HCT116 (cell line): ENCODE measurements at places on chromosomes 2 and 18. TPM values are rescaled to one million over a fixed set of nuclear protein-coding genes. Genes with fewer than 3 reads are reported as not detected.

The CPO gene
- 0.32 TPM for total RNA-seq

The IRS1 gene
- total RNA-seq = 88.8 TPM

The REG3G gene
- 0.86 TPM for total RNA-seq

The SCN7A gene
- total RNA-seq = 0.07 TPM

The COPS7B gene
- 52.9 TPM for total RNA-seq

DNA sequence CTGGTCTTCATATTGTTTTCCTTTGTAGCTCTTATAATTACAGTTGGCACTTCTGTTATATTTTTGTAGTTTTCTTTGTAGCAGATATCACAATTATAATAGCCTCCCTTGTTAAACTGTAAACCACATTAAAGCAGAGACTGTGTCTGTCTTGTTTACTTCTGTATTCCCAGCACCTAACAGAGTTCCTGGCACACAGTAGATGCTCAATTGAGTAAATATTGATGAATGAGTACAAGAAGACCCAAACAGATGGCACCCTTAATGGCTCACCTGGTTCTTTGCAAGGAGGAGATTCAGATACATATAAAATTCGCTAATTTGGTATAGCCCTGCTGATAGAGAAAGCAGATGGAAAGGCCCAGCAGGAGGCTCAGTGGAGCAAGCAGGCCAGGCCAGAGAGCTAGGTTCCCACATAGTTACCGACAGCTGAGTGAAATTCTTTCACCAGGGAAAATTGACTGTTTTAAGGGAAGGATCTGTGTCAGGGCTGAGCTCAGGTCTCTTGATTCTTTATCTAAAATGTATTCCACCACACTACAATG, 120.1 kb downstream of the NUP35 start:
- no peak for DNase-seq

GRCh38 chr18:72808680-72809079, 59.1 kb downstream of the NETO1 start:
- DNase-seq = no peak

DNA sequence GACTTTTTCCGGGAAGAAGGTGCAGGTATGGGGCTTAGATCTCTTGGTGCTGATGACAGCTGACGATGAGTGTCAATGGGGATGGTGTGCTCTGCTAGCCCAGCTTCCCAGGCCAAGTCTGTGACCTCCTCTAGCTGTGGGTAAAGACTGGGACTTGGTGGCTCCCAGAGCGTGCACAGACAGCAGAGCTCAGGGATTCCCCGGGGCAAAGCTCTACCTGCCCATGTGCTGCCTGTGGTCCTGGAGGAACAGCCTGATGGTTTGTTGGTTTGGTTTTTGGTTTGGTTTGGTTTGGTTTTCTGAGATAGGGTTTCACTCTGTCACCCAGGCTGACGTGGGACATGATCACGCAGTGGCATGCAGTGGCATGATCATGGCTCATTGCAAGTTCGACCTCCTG, 19.2 kb downstream of the ATP6V1B1 start:
- no peak for DNase-seq

- DNase-seq = no peak
These were observed 270.0 kb upstream of the FN1 start for GRCh38 chr2:215705771-215706361.

DNA sequence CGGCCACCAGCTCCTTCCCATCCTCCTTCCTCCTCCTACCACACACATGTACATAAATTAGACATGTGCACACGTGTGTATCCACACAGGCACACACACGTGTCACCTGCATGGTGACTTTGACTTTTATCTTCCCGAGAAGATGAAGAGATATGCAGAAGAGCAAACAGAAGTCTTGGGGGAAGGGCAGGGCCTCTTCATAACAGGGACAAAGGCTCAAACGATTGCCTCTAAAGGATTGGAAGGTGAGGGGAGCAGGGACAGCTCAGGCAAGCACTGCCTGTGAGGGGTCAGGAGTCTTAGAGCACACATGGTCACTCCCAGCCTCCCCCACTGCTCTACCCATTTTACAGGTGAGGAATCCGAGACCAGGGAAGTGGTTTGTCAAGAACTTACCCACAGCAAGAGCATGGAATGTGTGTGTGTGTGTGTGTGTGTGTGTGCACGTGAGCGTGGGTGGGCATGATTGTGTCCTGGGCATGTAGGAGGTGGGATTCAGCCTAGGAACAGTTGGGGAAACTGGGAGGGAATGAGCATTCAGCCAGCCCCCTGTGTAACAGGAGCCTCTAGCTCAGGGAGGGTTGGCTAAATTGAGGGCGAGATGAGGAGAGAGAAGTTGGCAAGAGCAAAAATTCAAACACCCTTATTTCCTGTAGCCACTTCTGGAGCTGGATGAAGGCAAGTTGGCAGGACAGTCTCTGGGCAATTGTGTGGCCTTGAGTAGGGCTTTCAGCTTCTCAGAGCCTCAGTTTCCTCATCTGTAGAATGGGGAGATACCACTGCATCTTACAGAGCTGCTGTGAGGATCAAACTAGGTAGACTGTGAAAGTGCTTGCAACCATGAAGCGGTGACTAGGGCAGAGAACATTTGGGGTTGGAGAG, 24.2 kb downstream of the CIB4 start:
- no peak for DNase-seq

DNA sequence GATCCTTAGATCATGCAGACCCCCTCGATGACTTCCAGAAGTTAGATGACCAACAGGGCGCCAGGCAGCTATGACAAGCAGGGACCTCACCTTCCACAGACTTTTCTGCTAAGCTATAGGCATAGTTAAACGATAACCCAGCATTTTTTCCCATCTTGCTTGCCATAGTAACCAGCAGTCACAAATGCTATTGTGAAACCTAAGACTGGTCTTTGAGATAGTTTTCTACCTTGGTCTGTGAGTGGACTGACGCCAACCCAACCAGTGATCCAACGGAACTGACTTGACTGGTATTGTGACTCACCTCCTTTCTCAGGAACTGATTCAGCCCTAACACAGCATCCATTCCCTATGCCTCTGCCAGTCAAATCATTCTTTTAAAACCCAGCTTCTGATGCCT, 361.2 kb downstream of the LRRTM4 start:
- DNase-seq = no peak

DNA sequence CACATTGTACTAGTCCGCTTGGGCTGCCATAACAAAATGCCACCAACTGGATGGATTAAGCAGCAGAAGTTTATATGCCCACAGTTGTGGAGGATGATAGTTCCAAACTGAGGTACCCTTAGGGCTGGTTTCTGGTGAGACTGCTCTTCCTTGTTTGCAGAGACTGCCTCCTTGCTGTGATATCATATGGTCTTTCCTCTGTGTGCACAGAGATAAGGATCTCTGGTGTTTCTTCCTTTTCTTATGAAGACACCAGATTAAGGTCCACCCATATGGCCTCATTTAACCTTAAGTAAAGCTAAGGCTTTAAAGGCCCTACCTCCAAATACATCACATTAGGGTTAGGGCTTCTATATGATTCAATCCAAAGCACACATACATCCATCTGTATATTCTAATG, 738.2 kb upstream of the GCFC2 start:
- no peak for DNase-seq

- no peak for DNase-seq
These were observed 95.7 kb downstream of the VAPA start for GRCh38 chr18:10009321-10010144.

DNA sequence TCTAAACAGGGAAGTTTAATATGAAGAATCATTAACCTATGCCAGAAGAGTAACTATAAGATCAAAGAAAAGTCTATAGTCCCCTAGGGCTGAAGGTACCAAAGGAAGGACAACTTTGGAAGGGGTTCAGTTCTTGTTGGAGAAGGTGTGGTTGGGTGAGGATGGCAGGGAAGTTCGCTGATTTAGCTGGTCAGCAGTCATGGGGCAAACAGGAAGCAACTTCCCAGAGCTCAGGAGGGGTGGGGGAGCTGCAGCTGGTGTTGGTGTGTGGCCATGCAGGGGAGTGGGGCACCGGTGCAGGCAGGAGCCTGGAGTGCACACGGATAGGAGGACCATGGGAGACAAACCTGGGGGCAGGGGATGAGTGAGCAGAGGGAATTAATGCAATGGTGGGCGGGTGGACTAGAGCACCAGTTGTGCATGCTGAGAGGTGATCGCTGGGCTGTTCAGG, 34.0 kb downstream of the FHOD3 start:
- DNase-seq = no peak

DNA sequence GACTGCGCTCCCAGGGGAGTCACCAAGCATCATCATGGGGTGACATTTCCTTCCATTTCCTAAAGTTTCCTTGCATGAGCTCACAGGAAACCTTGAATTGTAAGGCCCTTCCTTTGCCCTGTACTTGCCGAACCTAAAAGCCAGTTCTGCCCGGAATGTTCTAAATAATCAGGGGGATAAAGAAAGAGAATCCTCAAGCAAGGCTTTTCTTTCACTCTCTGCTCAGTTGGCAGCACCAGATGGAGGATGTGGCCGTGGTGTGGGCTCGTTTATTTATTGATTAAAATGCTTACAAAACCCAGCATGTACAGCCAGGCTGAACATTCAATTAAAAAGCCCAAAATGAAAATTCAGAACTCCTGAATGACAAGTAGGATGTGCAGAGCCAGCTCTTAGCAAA, 170.5 kb downstream of the SH3RF3 start:
- no peak for DNase-seq

GRCh38 chr2:233076749-233077148, 16.6 kb downstream of the INPP5D start:
- no peak for DNase-seq

- no peak for DNase-seq
These were observed 71.7 kb downstream of the SMAD7 start for GRCh38 chr18:48879008-48879431.

- DNase-seq = no peak
These were observed 56.9 kb downstream of the AFTPH start for GRCh38 chr2:64581018-64581417.

GRCh38 chr2:230234122-230234722, 8.7 kb downstream of the SP140 start:
- no peak for DNase-seq

- DNase-seq = no peak
These were observed 1291.6 kb upstream of the ZEB2 start for GRCh38 chr2:145811276-145812164.

GRCh38 chr18:50869150-50869549, 9.8 kb upstream of the ME2 start:
- no peak for DNase-seq

DNA sequence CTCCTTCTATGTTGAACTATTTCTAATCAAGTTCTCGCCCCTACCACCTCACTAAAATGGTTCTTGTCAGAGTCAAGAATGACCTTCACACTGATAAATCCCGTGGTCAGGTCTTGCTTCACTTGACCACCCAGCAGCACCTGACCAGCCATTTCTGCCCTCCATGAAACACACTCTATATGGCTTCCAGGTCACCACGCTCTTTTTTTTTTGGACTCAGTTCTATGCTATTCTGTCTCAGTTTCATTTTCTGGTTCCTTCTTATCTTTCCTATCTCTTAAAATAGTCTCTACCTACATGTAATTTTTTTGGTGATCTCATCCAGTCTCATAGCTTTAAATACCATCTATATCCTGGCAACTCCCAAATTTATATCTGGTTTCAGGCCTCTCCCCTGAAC, 11.4 kb downstream of the EIF2AK3 start:
- no peak for DNase-seq
